ENCODE measurements at places on chromosomes 1 and 21. TPM values are rescaled to one million over a fixed set of nuclear protein-coding genes. Genes with fewer than 3 reads are reported as not detected.

DNA sequence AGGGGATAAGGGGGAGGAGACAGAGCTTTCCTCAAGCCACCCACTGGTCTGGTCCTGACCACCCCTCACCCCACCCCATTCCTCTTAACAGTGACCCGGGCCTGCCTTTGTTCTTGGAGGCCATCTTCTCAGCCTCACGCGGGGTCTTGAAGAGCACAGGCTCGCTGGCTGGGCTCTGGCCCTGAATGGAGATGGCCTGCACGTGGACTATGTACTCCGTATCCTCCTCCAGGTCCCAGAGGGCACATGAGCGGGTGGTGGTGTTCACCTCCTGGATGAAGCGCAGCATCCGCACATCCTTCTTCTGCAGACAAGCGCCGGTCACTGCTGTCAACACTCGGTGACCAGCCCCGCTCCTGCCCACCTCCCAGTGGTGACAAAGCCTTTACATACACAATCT is 2.6 kb downstream of the FNDC5 start:
- H3K27ac ChIP-seq, result no peak overlapping the region
- peaks cover 16% of the 10 kb centered on the region for H3K36me3 ChIP-seq
- no peak for DNase-seq
- H3K4me3 ChIP-seq, result no peak overlapping the region
- peaks cover 21% of the 10 kb centered on the region for H3K27me3 ChIP-seq

- H3K4me3 ChIP-seq, result no peak overlapping the region
- no peaks in the 10 kb centered on the region for H3K36me3 ChIP-seq
- peak; percentile 86 for DNase-seq
- peaks cover 9% of the 10 kb centered on the region for H3K27me3 ChIP-seq
Measured at GRCh38 chr1:110207831-110208230, 2.3 kb upstream of the KCNC4 start.

- H3K4me1 ChIP-seq, result peaks cover 3% of the 10 kb centered on the region
- H3K4me3 ChIP-seq, result no peak overlapping the region
- H3K36me3 ChIP-seq, result peaks cover 4% of the 10 kb centered on the region
- DNase-seq, result no peak
- H3K27ac ChIP-seq, result no peak overlapping the region
Measured at GRCh38 chr1:181062836-181063428, 25.6 kb upstream of the IER5 start.

DNA sequence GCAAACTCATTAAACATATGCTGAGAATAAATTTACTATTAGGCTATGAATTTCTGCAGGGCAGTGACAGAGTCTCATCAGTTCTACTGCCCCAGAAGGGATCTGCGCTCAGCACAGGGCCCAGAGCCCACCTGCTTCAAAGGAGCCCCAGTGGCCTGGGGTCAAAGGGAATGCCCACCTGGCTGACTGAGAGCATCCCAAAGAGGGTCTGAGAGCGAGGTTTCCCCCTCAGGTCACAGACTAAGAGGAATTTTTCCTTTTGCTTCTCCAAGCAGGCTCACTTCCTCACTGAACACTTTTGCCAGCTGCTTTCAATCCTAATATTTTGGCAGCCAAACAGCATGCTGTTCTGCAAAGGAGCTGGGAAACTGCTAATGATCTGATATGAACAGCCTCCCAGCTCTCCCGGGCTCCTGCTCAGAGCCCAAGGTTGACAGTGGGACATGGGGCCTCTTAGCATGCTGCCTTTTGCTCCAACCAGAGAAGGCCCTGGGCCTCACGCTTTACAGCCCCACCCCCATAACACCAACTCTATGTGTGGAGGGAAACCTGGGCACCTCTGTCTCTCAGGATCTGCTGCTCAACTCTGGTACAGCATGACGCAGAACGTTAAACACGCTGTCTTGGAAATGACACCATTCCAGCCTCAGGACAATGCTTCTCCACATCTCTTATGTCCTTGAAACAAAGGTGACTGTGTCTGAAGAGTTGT is 70.7 kb upstream of the SYT6 start:
- no peak overlapping the region for H3K4me3 ChIP-seq
- H3K27me3 ChIP-seq, result no peaks in the 10 kb centered on the region
- no peaks in the 10 kb centered on the region for H3K36me3 ChIP-seq
- no peaks in the 10 kb centered on the region for H3K4me1 ChIP-seq

Gene MIXL1
- 4.7 TPM for total RNA-seq

Gene ELF3
- 9.1 TPM for total RNA-seq

Gene EYA3
- total RNA-seq, result 30.0 TPM

- no peak for DNase-seq
- H3K36me3 ChIP-seq, result peaks cover 15% of the 10 kb centered on the region
- peaks cover 3% of the 10 kb centered on the region for H3K4me1 ChIP-seq
Measured at GRCh38 chr1:171433451-171433850, 51.9 kb upstream of the PRRC2C start.

DNA sequence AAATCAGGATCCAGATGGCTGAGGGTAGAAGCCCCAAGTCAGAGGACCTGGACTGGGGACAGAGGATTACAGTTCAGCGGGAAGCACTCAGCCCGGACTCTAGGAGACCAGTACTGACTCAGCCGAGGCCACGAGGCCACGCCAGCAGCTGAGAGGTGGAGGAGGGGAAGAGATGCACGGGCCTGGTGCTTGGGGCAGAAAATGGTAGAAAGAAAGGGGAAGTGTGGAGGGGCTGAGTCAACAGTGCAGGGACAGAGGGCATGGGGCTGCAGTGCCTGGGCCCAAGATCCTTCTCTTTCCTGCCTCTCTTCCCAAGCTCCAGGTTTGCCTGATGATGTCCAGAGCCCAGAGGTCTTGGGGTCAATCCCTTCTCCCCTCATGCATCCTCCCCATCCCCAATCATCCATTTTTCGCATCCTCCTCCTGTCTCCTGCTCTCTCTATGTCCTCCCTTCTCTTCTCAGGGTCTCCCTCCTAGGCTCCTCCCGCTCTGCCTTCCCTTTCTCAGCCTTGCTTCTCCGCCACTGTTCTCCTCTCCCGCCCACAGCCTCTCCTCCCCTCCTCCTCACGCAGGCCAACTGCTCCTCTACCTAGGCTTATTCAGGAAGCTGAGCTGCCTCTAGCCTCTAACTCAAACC is 7.7 kb downstream of the ARHGEF2 start:
- DNase-seq, result peak; percentile 53
- H3K27ac ChIP-seq, result no peak overlapping the region
- H3K4me3 ChIP-seq, result no peak overlapping the region
- peaks cover 21% of the 10 kb centered on the region for H3K36me3 ChIP-seq
- peaks cover 27% of the 10 kb centered on the region for H3K4me1 ChIP-seq
- no peaks in the 10 kb centered on the region for H3K27me3 ChIP-seq

DNA sequence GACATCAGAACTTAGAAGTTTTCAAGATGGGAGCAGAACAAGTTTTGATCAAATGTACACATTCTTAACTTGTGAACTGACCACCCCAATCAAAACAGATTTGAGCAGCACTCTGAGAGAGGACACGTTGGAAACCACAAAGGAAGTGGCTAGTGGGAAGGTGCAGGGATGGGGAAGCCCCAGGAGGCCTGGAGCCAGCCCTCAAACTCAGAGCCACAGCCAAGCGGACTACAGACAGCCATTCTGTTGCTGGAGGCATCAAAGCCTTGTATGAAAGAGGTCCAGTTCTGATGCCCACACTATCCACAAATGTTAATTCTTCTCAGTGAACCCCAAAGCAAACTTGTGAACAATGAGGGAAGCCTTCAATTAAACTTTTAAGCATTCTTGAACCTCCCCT is 143.6 kb upstream of the RAB4A start:
- DNase-seq, result no peak
- H3K27ac ChIP-seq, result no peak overlapping the region
- H3K36me3 ChIP-seq, result no peaks in the 10 kb centered on the region
- no peaks in the 10 kb centered on the region for H3K4me1 ChIP-seq

DNA sequence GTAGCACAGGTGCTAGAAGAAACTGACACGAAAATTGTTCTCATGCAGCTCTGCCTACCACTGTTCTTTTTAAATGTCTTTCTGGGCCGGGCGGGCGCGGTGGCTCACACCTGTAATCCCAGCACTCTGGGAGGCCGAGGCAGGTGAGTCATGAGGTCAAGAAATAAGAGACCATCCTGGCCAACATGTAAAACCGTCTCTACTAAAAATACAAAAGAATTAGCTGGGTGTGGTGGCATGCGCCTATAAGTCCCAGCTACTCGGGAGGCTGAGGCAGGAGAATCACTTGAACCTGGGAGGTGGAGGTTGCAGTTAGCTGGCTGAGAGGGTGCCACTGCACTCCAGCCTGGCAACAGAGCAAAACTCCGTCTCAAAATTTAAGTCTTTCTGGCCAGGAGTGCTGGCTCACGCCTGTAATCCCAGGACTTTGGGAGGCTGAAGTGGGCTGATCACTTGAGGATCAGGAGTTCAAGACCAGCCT is 947 bp upstream of the RIT1 start:
- peak overlapping the region; percentile 96 for H3K4me3 ChIP-seq
- peaks cover 74% of the 10 kb centered on the region for H3K36me3 ChIP-seq
- DNase-seq, result peak; percentile 43
- no peaks in the 10 kb centered on the region for H3K27me3 ChIP-seq

GRCh38 chr1:219247441-219247840 is 73.8 kb downstream of the LYPLAL1 start:
- no peak overlapping the region for H3K27ac ChIP-seq
- no peaks in the 10 kb centered on the region for H3K4me1 ChIP-seq
- no peak for DNase-seq
- no peaks in the 10 kb centered on the region for H3K36me3 ChIP-seq
- no peaks in the 10 kb centered on the region for H3K27me3 ChIP-seq
- no peak overlapping the region for H3K4me3 ChIP-seq

- H3K27ac ChIP-seq, result no peak overlapping the region
- H3K4me3 ChIP-seq, result no peak overlapping the region
- H3K27me3 ChIP-seq, result no peaks in the 10 kb centered on the region
- no peak for DNase-seq
Measured at GRCh38 chr1:78410643-78411042, 80.1 kb upstream of the PTGFR start.

Gene LZIC
- total RNA-seq, result 22.9 TPM

Gene KRTAP19-8
- total RNA-seq, result not detected

- DNase-seq, result peak; percentile 86
- H3K4me3 ChIP-seq, result peak overlapping the region; percentile 71
- H3K27ac ChIP-seq, result no peak overlapping the region
- H3K4me1 ChIP-seq, result peaks cover 39% of the 10 kb centered on the region
- H3K27me3 ChIP-seq, result no peaks in the 10 kb centered on the region
- peaks cover 44% of the 10 kb centered on the region for H3K36me3 ChIP-seq
Measured at GRCh38 chr1:205449750-205450443, 5.9 kb downstream of the BLACAT1 start.
